ENCODE measurements at places on chromosomes 6 and 20.

GRCh38 chr6:105594821-105595220 is 191.9 kb upstream of the PREP start:
- no peak for DNase-seq

- DNase-seq, result no peak
Measured at GRCh38 chr6:82066991-82067411, 180.5 kb downstream of the IBTK start.

DNA sequence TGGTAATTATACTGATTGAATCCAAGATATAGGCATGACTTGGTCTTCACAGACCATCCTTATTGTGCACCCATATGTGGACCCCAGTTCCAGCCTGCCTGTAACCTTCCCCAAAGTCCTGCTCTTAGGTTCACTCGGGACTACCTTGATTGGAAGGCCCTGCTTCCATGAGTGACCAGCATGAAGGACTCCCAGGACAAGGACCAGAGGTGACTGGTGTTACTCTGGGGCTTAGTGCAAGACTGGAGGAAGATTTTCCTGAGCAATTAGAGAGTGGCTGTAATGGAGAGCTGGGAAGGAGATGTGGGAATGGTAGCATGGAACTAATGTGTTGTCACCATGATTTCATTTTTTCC is 15.1 kb downstream of the BRD2 start:
- no peak for DNase-seq

GRCh38 chr6:144621332-144621731 is 336.2 kb downstream of the UTRN start:
- no peak for DNase-seq

- no peak for DNase-seq
Measured at GRCh38 chr6:53647462-53648094, 18.0 kb downstream of the KLHL31 start.

GRCh38 chr6:47655719-47656595 is 42.4 kb upstream of the ADGRF4 start:
- no peak for DNase-seq

GRCh38 chr6:4567141-4567540 is 209.1 kb upstream of the CDYL start:
- no peak for DNase-seq

DNA sequence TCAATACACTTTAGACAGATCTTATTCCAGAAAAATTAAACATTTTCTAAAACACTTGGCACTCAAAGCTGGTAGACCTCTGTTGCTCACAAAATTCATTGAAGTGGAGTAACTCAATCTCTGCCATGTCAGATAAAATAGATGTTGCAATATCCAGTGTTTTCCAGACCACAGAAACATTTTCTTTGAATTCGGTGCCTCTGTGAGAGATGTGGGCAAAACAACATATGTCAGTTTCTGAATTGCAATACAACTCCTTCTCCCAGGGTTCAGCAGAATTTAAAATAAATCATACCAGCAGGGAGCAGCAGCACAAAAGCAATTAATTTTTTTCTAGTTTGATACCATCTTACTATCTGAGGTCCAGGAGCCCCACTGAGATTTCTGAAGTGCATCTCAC is 11.3 kb upstream of the PKHD1 start:
- no peak for DNase-seq

DNA sequence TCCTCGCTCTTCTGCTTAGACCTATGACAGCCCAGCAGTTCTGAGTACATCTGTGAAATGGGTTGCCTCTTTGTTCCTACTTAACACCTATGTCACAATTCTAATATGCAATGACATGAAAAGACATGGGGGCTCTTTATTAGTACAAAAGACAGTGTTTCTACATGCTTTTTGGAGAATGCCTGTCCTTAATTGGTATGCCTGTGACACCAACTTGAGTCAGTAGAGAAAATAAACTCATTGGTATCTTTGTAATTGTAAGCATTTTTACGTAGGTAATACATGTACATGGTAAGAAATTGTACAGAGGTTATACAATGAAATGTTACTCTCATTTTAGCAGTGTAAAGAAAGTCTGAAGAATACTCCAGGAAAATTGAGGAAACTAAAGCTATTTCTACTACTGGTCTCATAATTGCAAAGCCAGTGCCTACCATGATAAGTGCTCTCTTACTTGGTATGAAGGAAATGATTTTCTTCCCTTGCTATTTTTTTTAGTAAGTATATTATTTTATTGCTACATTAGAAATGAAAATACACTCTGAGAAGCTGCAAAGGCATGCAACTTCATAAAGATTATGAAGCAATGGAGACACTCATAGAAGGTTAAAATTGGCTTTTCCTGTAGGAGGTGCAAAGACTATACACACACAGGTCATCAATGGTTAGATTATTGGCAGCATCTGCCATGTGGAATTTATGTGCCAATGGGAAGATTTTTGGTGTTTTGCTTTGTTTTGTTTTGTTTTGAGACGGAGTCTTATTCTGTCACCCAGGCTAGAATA is 4.9 kb upstream of the EEF1A1 start:
- DNase-seq, result no peak

GRCh38 chr6:108946695-108947094 is 98.5 kb downstream of the ARMC2 start:
- no peak for DNase-seq

- DNase-seq, result no peak
Measured at GRCh38 chr6:76166874-76167273, 94.4 kb upstream of the IMPG1 start.
